ENCODE measurements at places on chromosomes 7 and 10.

- DNase-seq: no peak
Measured at GRCh38 chr7:18762189-18762588, 266.6 kb downstream of the HDAC9 start.

GRCh38 chr10:119378737-119379067 lies 163.8 kb downstream of the RGS10 start:
- no peak for DNase-seq

DNA sequence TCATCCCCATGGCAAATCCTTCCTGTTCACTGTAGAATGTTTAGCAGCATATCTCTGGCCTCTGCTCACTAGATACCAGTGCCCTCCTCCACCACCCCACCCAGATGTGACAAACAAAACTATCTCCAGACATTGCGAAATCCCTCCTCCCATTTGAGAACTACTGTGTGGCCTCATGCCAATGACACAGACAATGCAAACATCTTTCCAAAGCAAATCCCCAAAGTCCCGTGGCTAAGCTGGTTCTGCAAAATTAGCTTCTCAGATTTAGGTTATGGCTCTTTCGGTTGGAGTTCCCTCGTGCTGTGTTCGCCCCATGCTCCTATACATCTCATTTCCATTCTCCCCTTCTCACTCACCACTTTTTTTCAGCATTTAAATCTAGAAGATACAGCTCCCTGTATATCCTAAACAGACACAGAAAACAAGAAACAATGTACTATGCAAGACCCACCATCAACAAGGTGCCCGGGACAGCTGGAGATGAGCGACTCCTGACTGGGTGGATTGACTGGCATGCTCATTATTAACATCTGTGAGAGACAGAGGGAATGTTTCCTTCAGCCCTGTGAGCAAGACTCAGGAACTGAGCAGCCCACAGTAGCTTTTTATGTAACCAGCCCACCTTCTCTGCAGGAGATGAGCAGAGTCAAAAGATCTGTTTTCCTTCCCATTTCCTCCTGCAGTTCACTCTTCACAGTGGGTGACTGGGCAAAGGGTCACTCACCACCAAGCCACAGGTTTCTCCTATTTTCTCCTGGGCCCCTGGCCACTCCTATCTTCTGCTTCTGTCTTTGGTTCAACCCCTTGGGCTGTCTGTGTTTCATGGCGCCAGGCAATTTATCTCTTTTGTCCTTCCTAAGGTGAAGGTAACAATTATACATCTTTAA lies 225.7 kb upstream of the AOAH start:
- DNase-seq: no peak

- no peak for DNase-seq
Measured at GRCh38 chr7:140249036-140249806, 72.4 kb upstream of the KDM7A start.

GRCh38 chr7:97851683-97852082 lies 20.5 kb downstream of the ASNS start:
- no peak for DNase-seq

DNA sequence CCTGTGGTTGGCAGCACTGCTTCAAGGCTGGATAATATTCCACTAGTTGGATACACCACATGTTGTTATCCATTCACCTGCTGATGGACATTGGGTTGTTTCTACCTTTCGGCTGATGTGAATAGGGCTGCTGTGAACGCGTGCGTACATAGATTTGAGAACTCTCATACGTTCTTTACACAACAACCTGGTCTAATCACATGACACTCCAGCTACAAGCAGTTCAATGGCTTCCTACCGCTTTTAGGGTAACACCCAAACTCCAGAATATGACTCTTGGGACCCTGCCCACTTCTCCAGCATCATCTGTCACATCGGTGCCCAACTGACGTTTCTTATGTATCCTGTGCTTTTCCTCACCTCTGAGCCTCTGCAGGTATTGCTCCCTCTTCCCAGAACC lies 114.6 kb downstream of the ABLIM1 start:
- no peak for DNase-seq

DNA sequence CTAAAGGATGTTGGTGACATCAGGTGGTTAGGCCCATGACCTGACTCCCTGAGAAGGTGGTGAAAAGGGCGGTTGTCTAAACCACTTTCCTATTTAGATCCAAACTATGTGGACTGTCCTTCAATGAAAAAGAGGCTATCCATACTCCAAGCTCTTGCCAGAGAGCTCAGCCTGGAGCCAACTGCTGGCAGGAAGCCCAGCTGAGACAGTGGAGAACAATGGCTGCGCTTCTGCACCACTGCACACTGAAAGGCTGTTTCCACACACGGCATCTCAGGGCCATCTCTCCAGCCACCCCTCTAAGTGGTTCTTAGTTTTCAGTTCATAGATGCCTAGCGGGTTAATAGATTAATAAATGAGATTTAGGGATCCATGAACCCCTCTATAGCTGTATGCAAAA lies 488.8 kb upstream of the ZMIZ1 start:
- no peak for DNase-seq

Data from CD4-positive, alpha-beta T cell (primary cell).